ENCODE measurements at places on chromosomes 6 and 20.

DNA sequence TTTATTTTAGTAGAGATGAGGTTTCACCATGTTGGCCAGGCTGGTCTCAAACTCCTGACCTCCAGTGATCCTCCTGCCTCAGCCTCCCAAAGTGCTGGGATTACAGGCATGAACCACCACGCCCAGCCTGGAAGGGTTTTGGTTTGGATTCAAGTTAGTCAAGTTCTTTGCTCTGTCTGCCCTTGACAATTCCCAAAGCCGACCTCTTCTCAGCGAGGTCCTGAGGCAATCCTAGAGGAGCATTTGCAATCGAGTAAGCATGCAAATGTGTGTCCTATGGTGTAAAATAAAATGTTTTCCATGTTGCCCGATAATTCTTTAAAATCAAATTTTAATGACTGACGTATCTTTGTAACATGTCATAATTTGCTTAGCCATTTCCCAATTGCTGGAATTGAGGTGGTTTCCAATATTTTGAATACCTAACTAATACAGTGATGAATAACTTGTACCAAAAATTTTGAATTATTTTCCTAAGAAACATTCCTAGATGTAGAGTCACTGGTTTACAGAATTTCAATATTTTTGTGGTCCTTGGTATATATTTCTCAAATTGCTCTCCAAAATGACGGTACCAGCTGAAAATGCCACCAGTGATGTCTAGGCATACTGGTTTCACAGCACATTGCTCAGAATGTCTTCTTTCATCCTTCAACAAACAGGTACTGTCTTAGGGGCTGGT lies 38.7 kb downstream of the GTF2H5 start:
- no peak for DNase-seq

DNA sequence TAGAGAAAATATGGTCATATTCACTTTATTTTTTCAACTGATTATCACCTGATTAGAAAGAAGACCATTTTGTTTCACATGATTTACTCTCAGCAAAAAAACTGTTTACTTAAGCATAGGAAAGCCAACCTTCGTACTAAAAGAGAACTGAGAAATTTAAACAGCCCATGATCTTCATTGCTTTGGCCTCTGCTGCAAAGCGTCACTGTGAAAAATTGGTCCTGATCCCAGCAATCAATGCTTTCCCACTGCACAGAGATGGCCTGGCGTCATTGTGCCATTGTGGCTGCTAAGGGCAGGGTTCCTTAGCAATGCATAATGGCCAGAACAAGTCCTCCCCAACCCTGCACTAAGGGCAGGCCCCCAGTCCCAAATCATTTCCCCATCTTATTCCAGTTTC lies 19.9 kb upstream of the THEMIS start:
- DNase-seq, result no peak

GRCh38 chr20:48744515-48744914 lies 83.3 kb downstream of the PREX1 start:
- DNase-seq, result no peak

- DNase-seq, result no peak
Observed at GRCh38 chr6:25511376-25511775, 140.6 kb upstream of the SCGN start.

DNA sequence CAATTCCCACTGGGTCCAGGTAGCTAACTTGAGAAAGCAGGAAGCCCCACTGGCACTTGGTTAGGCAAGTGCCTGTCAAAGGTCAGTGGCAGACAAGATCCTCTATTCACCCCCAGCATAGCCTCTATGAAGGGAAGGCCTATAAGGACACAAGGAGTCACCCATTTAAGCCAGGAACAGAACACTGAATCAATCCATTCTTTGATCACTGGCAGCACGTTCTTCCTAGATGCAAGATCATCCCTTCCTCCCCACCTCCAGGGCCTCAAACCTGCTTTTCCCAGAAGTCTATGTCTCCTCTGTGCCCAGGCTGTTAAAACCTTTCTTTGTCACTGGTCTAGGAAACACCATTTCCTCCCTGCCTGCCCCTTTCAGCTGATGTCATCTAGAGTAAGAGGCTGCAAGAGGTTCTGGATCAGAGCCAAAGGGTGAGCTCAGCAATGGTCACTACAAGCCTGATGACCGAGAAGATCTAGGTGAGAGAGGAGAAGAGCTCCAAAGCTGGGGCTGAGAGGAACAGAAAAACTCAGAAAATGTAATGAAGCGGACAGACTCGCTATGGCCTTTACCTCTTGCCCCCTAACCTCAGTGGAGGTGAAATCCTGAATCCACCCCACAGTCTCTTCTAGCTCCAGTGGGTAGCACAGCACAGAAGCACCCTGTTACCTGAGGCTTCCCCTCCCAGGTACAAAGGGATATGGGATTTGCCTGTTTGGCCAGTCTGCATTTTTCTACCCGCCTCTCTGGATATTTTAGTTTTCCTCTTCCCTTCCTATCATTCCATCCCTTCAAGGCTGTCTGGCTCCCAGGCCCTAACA lies 1.8 kb downstream of the GTPBP2 start:
- DNase-seq, result peak; percentile 97
